ENCODE measurements at places on chromosomes 6 and 20.

DNA sequence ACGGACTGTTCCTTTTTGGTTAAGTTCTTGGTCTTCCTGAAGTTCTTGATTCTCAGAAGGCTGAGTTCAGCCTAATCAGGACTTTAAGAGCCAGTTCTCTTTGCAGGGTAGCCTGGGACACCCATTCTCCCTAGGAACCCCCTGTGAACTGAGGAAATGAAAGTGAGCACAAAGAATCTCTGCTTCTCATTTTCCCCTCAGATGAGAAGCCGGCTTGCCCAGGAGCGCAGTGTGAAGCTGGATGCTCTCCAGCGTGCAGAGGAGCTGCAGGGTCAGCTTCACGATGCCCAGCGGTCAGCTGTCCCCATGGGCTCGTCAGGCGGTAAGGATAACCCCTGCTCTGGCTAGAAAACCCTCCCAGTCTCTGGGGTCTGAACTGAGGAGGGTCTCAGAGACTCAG, 34.0 kb downstream of the CD164 start:
- DNase-seq: no peak

DNA sequence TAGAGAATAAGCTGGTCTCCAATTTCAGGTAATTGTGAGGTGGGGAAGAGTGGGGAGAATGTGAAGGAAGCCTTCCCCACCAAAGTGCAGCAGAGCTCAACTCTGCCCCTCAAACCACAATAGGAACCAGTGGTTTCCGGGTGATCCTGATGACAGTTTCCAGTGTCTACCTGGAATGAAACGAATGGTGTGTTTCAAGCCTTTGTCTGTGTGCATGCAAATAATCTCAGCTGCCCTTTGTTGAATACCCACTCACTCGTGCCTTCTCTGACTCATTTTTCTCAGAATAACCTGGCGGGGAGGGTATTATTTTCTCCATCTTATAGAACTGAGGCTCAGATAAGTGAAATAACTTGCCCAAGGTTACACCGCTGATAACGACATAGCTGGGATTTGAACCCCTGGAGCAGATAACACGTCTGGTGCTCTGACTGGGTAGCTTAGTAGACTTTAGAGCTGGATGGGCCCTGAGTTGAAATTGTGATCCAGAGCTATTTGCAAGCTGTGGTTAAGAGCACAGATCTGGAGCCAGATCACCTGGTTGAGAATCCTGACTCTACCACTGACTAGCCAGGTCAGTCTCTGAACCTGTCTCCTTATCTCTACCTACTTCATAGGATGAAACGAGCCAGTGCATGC, 85.1 kb downstream of the EYA2 start:
- no peak for DNase-seq

GRCh38 chr6:36154286-36154685, 24.0 kb downstream of the MAPK13 start:
- no peak for DNase-seq

DNA sequence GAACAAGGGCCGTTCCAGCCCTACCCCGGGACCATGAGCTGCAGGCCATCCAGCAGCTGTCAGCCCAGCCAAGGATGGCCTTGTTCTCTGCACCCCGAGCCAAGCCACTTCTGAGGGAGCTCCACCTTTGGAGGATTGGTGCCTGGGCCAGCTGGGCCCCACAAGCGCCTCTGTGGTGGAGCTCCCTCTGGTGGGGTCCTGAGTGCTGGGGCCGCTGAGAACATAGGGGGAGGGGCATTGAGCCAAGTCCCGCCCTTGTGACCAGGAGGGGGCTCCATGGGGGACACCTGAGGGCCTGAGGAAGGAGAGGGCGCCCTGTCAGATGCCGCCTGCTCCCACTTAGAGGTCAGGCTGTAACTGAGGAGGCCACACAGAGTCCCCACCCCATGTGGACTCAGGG, 43.2 kb downstream of the YTHDF1 start:
- no peak for DNase-seq

DNA sequence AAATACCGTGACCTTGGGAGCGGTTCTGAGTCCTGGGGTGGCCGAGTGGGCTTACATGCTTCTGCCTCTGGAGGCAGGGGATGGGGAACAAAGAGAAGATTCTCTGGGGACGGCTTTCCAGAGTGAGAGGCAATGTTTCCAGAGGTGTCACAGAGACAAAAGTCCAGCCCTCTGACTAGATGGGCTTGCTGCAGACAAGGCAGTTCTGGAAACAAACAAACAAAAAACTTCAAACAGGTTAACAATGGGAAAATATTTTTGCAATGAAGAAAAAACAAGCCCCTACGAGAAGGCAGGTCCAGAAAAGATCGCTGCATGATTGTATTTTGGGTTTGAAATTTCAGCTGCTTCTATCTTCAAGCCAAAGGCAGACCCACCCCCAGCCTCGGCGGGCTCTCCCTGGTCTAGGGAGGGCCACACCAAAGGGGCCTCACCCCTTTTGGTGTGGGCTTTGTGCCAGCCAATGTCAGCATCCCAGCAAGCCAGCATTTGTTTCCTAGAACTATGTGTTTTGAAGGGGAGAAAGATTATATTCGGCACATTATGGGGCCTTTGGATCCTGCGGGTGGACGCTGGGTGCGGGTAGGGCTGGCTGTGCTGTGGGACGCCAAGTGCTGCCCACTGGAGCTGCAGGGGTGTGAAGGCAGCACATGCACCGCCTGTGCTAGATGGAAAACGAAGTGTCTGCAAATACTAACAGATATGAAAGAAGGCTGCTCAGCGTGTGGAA, 42.9 kb downstream of the RIOK1 start:
- DNase-seq: no peak

- DNase-seq: no peak
Measured at GRCh38 chr6:113539623-113540022, 317.5 kb upstream of the MARCKS start.

DNA sequence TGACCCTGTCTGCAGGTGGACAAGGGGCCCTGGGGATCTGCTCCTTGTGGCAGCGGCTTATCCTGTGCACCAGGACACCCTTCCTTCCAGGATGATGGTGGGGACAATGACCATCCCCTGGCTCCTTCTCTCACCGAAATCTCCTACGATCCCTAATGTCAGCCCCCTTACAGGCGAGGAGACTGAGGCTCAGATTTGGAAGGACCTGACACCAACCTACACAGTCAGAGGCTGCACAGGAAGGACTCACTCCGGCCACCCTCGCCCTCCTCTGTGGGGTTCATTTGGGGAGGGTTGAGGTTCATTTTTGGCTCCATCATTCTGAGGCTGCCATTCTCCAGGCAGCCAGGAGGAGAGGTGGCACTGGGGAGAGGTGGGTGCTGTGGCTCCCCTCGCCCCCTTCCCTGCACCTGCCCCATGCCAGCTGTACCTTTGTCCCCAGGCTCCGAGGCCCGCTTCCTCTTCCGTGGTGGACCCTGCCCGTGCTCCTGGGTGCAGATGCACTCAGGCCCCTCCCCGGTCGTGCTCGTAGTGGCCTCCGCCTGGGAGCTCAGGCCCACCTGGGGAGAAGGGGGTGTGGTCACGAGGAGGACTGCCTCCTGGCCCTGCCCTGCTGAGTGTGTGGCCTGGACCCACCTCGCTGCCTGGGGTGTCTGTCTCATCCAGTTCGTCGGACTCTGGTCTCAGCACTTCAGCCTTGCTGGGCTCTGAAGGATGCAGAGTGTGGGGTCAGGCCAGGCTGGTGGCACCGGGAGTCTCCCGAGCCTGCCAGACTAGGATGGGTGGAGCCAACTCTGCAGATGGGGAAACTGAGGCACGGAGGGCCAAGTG, 5.3 kb upstream of the CABLES2 start:
- no peak for DNase-seq

DNA sequence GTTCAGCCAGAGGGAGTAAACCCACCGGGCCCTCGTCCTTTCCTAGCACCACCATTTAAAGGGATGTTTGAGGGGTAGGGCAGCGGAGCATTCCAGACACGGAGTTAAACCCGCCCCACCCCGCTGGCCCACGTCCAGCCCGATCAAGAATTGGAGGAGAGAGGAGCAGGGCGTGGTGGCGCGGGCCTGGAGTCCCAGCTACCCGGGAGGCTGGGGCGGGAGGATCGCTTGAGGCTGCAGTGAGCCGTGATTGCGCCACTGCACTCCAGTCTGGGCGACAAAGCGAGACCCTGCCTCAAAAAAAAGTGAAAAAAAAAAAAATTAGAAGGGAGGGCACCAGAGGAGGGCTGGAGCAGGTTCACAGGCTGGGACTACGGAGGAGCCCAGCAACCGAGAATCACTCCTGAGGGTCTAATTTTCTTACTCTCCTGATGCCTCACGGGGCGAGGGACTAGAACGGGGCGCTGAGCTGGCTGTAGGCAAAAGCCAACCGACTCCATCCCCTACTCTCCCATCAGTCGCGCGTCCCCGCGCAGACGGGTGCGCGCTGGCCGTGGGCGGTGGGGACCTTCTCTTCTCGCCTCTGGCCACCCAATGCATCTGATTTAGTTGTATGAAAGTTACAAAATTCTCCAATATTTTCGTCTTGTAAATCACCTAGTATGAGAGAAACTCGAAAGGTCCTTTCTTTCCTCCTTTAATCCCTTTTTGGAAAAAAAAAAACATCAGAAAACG, 6.1 kb upstream of the HSPA1B start:
- peak; percentile 56 for DNase-seq

Data from stimulated activated CD8-positive, alpha-beta memory T cell treated with anti-CD3 and anti-CD28 coated beads, Interleukin-4, amount 100 ng/mL, for 24 hours (primary cell).